ENCODE measurements at places on chromosomes 13 and 19.

- no peak for DNase-seq
Observed at GRCh38 chr13:43388282-43389034, 365.1 kb downstream of the DNAJC15 start.

- no peak for DNase-seq
Observed at GRCh38 chr13:26707122-26708006, 53.2 kb downstream of the GPR12 start.

DNA sequence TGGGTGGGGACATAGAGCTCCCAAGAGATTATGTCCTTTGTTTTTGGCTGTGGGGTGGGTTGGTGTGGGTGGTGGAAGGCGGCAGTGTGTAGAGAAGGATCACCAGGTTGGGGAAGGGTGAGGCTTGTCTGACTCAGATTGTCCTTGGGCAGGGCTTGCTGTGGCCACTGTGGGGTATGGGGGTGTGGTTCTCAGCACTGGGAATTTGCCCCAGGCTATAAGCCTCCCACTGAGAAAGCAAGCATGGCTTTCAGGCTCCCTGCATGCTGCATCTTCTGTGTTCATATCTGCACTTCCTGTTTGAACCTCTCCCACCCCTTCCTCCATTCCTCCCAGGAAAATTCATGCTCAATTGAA is 34.9 kb downstream of the DNAJC15 start:
- no peak for DNase-seq

- DNase-seq: no peak
Observed at GRCh38 chr19:13176345-13176744, 26.1 kb downstream of the IER2 start.

DNA sequence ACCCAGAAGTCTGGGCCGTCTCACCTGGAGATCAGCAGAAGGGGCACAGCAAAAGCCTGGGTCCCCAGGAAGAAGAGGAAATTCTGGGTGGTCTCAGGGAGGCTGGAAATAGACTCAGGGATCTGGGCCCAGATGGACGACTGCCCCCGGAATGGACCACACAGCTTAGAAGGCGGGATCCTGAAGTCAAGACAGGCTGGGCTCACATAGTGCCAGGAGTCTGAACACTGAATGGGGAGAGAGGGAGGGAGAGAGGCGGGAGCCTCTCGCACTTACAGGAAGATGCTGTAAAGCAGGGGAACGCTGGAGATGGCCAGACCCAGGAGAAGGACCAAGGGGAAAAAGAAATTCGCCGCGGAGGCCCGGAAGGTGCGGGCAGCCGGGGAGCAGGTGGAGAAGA is 1.3 kb upstream of the LENG1 start:
- no peak for DNase-seq

GRCh38 chr19:43644181-43644580 is 4.5 kb upstream of the CADM4 start:
- DNase-seq: no peak

DNA sequence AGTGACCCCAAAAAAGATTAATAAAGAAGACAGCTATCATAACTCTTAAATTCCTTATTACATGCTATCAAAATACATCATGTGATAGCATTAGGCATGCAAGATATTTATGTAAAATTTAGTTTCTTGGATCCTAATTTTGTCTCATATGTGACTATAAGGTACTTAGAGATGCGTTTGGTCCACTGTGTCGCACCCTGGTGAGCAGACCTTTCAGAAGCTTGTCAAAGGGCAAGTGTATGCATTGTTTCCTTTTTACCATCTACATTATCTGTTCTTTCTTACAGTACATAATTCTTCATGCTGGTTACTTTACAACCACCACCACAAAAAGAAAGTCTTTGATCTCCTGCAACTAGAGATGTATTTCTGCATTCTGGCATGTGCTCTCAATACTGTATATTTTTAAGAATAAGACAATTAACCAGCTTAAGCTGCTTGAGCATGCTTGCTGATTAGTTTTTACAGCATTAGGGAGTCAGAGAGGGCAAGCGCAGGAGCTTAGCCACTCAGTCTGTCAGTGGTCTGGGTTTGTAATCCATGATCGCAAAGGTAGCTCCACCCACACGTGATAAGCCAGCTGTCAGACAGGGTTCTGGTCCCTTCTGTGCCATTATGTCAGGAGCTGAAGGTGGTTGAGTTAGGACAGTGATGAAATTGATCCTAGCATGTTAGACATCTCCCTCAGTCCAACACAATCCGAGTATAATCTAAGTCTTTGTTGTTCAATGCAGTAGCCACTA is 500.9 kb downstream of the MYO16 start:
- no peak for DNase-seq

DNA sequence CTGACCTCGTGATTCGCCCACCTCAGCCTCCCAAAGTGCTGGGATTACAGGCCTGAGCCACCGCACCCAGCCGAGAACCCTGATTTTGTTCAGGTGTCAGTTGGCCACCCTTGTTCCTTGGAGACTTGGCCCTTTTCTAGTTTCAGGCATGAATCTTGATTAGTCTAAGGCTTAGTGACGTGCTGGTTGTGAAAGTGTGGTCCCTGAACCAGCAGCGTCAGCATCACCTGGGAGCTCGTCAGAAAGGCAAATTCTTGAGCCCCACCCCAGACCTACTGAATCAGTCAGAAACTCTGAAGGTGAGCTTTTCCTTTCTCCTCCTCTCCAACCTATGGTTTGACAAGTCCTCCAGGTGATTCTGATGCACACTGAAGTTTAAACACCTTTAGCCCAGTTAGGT is 35.2 kb downstream of the CACNG6 start:
- DNase-seq: no peak

DNA sequence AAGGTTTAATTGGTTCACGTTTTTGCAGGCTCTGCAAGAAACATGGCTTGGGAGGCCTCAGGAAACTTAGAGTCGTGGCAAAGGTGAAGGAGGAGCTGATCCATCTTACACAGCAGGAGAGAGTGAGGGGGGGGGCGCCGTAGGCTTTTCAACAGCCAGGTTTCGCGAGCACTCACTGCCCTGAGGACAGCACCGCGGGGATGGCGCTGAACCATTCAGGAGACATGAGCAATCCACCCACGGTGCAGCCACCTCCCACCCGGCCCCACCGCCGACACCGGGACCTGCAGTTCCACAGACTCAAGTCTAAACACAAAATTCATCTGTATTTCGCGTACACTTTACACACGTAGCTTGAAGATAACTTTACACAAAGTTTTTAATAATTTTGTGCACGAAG is 73.6 kb downstream of the KDM4B start:
- DNase-seq: no peak

GRCh38 chr13:112341976-112342735 is 34.0 kb upstream of the SPACA7 start:
- no peak for DNase-seq

GRCh38 chr13:114076329-114077090 is 55.9 kb downstream of the RASA3 start:
- no peak for DNase-seq

DNA sequence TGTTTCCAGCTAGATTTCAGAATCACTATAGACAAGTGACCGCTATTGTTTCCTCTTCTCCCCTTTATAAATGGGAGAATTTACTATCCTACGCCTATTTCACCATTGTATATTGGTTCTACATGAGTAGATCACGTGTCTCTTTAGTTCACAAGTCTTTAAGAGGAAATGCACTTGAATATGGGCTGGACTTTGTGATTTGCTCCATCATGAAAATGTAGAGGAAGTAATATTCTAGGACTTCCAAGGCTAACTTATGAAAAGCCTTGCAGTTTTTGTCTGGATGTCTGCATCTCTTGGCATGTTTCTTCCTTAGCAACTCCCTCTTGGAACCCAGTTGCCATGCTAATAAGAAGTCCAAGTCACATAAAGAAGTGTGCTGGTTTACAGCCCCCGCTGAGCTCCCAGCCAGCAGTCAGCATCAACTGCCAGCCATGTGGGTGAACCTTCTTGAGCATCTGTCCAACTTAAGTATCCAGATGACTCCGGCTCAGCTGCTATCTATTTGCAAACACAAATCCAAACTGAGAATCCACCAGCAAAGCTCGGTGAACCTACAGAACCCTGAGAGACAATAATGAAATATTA is 4.8 kb upstream of the FBXL3 start:
- no peak for DNase-seq

- DNase-seq: no peak
Observed at GRCh38 chr13:75558145-75558840, 8.7 kb downstream of the UCHL3 start.

DNA sequence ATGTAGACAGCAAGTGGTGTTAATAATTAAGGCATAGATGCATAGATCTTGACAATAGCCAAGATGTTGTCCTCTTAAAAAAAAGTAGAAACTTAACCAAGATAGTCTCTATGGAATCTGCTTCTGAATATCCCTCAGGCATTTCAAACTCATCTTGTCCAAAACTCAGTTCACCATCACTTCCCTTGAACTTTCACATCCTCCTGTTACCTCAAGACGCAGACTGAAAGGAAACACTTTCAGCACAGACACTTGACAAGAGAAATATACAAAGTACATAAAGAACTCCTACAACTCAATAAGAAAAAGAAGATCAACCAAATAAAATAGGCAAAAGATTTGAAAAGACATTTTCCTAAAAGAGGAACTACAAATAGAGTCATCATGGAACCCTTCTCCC is 451.1 kb downstream of the FOXO1 start:
- no peak for DNase-seq

DNA sequence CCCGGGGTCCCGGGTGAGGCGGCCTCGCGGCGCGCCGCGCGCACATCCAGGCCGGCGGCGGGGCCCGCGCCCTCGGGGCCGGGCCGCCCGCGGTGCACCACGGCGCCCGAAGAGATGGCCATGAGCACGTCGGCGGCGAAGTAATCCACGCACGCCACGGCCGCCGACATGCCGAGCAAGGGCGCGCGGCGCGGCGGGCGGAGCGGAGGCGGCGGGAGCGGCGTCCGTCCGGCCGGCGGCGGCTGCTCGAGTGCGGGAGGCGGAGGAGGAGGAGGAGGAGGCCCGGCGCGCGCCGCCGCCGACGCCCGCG is at the start of gene KLF16:
TSS of gene KLF16 (minus strand) at position 252 of the 310 bp plus-strand sequence. CDS start at position 170, 82 bp downstream.
- DNase-seq: no peak

GRCh38 chr13:50309882-50310594 is 294.8 kb downstream of the KCNRG start:
- DNase-seq: no peak

GRCh38 chr19:55198651-55199050 is 10.7 kb downstream of the PTPRH start:
- no peak for DNase-seq

DNA sequence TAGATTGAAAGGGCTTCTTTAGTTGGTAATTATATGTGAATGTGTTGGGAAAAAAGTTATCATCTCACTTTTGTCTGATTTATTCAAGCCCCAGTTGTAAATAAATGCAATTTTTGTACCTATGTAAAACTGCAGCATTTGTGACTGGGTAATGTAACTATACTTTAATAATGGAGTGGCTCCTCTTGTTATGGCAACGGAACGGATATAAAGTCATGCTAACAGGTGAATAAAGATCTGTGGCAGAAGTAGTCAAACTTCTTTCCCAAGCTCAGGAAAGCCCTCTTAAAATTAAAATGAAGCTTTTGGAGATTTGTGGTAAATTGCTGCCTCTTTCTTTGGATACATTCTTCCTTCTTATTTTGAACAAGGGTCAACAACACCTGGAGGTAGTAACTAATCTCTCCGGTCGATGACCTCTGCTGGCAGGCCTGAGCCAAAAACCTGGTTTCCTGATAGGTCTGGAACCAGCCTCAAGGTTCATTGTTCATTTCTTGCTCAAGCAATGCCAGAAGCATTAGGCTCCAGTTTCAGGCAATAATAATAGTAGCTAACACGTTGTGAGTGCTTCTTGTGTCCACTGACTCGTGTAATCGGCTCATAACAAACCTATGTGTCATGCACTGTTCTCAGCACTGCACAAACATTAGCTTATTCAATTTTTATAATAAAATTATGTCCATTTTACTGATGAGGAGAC is 313.4 kb upstream of the DACH1 start:
- DNase-seq: no peak

DNA sequence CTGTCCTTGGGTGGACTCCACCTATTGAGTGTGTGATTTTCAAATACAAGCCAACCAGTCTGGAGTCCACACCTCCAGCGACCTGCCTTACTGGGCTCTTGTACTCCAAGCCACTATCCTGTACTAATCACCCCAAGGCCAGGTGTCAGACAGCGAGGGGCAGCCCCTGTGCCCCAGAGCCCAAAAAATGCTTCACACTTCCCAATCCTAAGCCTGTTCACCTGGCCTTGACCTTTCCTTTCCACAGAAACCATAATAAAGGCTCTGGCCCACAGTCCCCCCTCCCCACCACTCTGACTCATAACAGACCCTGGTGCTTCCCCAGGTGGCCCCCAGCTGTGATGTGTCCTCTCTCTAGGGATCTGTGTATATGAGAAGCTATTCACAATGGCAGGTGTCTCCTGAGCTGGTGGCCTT is 3.9 kb downstream of the CD209 start:
- no peak for DNase-seq

GRCh38 chr13:21348488-21349120 is 110.5 kb downstream of the ZDHHC20 start:
- no peak for DNase-seq

GRCh38 chr13:95098916-95099315 is 202.3 kb downstream of the ABCC4 start:
- no peak for DNase-seq

DNA sequence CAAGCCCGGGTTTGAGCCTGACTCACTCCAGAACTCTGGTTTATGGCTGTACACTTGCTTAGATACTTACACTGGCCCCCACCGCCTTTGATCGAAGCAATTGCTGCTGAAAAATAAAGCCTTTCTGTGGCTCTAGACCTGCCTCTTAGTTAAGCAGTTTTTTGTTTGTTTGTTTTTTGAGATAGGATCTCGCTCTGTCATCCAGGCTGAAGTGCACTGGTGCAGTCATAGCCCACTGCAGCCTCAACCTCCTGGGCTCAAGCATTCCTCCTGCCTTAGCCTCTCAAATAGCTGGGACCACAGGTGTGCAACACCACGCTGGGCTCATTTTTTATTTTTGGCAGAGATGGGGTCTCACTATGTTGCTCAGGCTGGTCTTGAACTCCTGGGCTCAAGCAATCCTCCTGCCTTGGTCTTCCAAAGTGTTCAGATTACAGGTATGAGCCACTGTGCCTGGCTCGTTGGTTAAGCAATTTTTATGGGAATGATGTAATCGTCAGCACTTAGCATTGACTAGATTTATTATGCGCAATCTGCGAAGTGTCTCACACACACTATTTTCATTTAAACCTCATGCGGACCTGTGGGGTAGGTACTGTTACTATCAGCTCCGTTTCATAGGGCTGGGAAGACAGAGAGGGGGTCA is 22.2 kb downstream of the PPP2R1A start:
- no peak for DNase-seq

GRCh38 chr13:113155982-113156655 is 2.3 kb upstream of the PROZ start:
- no peak for DNase-seq

DNA sequence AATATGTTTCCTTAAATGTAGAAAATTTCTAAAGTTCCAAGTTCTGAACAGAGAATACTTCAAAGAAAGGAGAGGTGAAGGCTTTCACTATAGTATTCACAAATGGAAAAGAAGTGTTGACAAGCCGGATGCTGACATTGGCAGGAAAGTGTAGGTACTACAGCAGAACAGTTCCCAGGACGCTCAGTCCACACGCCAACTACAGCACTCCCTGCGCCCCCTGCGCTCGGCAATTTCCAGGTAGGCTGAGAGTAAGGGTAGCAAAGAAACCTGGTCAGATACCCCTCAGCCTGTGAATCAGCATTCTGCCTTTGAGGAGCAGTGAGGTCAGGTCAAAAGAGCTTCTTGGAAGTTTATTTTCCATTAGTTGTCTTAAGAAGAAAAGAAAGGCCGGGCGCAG is 115.3 kb downstream of the NALCN start:
- DNase-seq: no peak

GRCh38 chr13:50071379-50071778 is 56.1 kb downstream of the KCNRG start:
- DNase-seq: no peak

Data from CD4-positive, alpha-beta T cell treated with Interleukin-15 for 1 hour (primary cell).